ENCODE measurements at places on chromosomes 5 and 9. TPM values are rescaled to one million over a fixed set of nuclear protein-coding genes. Genes with fewer than 3 reads are reported as not detected.

- peaks cover 8% of the 10 kb centered on the region for H3K4me1 ChIP-seq
- no peak for DNase-seq
- no peaks in the 10 kb centered on the region for H3K36me3 ChIP-seq
- H3K4me3 ChIP-seq: no peak overlapping the region
Observed at GRCh38 chr9:112858625-112859147, 32.0 kb downstream of the SLC46A2 start.

GRCh38 chr9:26786564-26786963 lies 106.0 kb downstream of the CAAP1 start:
- no peak overlapping the region for H3K4me3 ChIP-seq
- H3K27me3 ChIP-seq: peaks cover 4% of the 10 kb centered on the region
- H3K27ac ChIP-seq: no peak overlapping the region
- no peaks in the 10 kb centered on the region for H3K36me3 ChIP-seq
- DNase-seq: no peak

- no peak overlapping the region for H3K4me3 ChIP-seq
- H3K36me3 ChIP-seq: no peaks in the 10 kb centered on the region
- H3K27me3 ChIP-seq: no peaks in the 10 kb centered on the region
- H3K4me1 ChIP-seq: no peaks in the 10 kb centered on the region
- no peak for DNase-seq
Observed at GRCh38 chr9:121767171-121767769, 115.8 kb downstream of the DAB2IP start.

DNA sequence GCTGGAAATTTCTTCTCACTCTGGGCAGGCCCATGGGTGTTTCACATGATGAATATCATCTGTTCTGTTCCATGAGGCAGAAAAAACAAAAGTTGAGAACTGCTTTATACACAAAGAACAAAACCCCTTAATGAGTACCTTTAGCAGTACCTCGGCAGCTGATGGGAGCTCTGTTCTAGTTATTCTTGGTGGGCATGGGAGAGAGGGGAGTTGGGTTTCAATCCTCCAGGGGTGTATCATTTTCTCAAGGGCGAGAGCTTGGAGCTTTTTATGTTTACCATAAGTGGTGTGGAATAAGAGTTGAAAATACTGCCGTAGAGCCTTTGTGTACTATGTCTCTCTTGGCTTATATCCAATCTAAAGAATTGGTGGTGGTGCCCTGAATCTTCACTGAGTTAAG lies 103.3 kb upstream of the ZNF608 start:
- H3K27me3 ChIP-seq: no peaks in the 10 kb centered on the region
- H3K27ac ChIP-seq: no peak overlapping the region
- H3K4me3 ChIP-seq: no peak overlapping the region
- no peaks in the 10 kb centered on the region for H3K36me3 ChIP-seq
- DNase-seq: no peak

DNA sequence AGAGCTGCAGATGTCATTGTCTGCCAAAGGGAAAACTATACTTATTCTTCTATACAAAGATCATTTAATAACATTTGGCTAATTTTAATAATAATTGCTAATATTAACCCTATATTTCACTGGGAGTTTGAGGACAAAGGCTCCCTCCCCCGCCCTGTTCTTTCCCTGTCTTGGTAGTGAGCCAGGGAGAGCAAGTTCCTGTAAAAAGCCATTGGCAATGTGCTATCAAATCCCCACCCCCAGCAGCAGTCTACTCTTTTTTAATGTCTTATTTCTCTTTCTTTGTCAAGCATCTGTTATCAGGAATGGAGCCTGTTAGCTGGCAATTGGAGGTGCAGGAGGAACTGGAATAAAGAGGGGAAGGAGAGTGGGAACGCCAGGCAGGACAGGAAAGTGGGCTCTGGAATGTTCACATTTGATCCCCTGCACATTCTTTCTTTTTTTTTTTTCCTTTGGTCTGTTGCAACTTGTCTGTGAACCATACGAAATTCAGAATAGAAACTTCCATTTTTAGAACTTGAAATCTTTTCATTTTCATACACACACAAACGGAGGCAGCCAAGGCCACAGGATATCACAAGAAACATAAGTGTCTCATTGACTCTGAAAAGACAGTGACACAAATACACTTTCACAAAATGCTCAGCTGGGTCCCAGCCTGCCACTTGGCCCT lies 664.8 kb upstream of the ZNF608 start:
- peaks cover 23% of the 10 kb centered on the region for H3K4me1 ChIP-seq
- no peak for DNase-seq
- H3K36me3 ChIP-seq: no peaks in the 10 kb centered on the region
- H3K27ac ChIP-seq: no peak overlapping the region
- H3K27me3 ChIP-seq: peaks cover 2% of the 10 kb centered on the region

GRCh38 chr5:170286386-170286925 lies 11.1 kb downstream of the LCP2 start:
- no peak for DNase-seq
- peaks cover 99% of the 10 kb centered on the region for H3K4me1 ChIP-seq
- H3K36me3 ChIP-seq: peaks cover 93% of the 10 kb centered on the region
- H3K27ac ChIP-seq: peak overlapping the region; percentile 68

DNA sequence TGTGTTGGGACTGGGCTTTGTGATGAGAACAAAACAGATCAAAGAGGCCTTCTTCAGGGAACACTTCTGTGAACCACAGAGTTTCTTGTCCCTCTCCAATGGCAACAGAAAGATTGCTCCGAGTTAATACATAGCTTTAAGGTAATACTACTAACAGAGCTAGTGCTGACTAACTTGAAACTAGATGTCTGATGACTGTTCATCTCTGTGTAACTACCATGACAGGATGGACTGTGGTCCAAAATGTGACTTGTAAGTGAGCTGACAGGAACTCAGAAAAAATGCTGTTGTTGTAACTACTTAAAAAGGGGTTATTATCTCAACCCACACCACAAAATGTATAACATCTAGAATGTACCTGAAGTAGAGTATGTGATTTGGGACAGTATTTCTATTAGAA lies 630.2 kb upstream of the DMAC1 start:
- H3K27ac ChIP-seq: no peak overlapping the region
- no peaks in the 10 kb centered on the region for H3K27me3 ChIP-seq
- peaks cover 30% of the 10 kb centered on the region for H3K4me1 ChIP-seq
- H3K36me3 ChIP-seq: no peaks in the 10 kb centered on the region

- DNase-seq: no peak
- H3K4me1 ChIP-seq: peaks cover 4% of the 10 kb centered on the region
- no peak overlapping the region for H3K4me3 ChIP-seq
- H3K36me3 ChIP-seq: peaks cover 37% of the 10 kb centered on the region
- no peak overlapping the region for H3K27ac ChIP-seq
Observed at GRCh38 chr9:122883125-122883524, 22.0 kb downstream of the RC3H2 start.

DNA sequence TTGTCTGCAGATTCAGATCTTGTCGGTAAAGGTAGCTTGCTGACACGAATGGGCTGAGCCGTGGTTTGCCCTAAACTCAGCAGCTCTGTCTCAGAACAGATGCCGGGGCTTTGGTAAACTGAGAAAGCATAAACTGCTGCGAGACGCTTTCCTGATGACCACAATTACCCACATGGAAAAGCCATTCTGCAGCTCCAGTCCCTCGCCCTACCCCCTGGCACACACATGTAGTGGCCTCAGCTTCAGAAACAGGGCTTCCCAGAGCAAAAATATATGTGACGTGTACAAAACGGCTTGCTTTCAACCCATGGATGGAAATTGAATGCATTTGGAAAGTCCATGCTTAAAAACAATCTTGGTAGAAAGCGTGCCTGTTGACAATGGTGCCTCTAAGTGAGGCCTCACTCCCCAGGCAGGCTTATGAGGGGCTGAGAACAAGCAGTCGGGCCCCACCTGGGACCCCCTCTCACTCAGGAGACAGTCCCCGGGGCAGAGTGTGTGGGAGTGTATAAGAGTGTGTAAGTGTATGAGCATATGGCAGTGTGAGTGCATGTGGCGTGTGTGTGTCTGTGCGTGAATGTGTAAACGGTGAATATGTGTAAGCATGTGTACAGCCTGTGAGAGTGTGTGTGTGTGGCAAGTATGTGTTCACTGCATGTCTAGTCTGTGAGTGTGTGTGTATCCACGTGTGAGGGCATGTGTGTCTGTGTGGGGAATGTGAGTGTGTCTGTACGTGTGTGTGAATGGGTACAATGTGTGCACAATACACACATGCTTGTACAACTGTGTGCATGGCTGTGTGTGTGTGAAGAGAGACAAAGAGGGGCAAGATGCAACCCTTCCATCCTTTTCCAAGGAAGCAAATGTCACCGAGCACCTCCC lies 88.2 kb upstream of the SMIM23 start:
- H3K27ac ChIP-seq: no peak overlapping the region
- no peak for DNase-seq
- H3K4me1 ChIP-seq: no peaks in the 10 kb centered on the region

DNA sequence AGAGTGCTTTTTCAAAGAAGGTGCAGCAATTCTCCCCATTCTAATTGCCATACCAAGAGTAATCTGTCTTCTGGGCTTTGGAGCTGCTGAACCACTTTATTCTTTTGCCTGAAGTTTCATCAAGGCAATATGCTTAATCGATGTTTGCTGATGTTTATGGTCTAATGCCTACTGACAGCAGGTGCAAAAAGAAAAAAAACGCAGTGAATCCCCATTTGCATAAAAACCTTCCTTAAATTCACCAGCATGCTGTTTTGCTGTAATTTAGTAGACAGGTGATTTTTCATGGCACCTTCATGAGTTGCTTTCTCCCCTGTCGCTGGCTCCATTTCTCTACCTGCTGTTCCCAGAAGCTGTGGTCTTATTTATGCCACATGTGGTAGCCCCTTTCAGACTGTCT lies 83.1 kb upstream of the MAST4 start:
- peaks cover 6% of the 10 kb centered on the region for H3K4me1 ChIP-seq
- no peak for DNase-seq
- H3K27ac ChIP-seq: no peak overlapping the region
- no peak overlapping the region for H3K4me3 ChIP-seq

GRCh38 chr9:89664010-89664409 lies 59.2 kb downstream of the GADD45G start:
- no peaks in the 10 kb centered on the region for H3K27me3 ChIP-seq
- no peak overlapping the region for H3K27ac ChIP-seq
- H3K4me1 ChIP-seq: peaks cover 3% of the 10 kb centered on the region
- no peak overlapping the region for H3K4me3 ChIP-seq
- DNase-seq: no peak
- H3K36me3 ChIP-seq: no peaks in the 10 kb centered on the region

DNA sequence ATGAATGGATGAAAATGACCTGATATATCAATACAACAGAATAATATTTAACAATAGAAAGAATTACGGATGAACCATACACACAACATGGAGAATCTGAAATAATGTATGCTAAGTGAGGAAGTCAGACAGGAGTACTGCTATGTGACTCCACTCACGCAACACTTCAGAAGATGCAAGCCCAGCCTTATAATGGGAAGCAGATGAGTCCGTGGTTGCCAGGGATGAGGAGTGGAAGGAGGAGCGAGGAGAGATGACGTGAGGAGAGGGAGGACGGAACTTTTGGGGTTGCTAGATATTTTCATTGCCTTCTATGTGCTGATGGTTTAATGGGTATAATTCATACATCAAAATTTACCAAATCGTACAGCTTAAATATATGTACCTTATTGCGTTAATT lies 55.4 kb upstream of the ERCC6L2 start:
- no peaks in the 10 kb centered on the region for H3K27me3 ChIP-seq
- H3K36me3 ChIP-seq: no peaks in the 10 kb centered on the region
- DNase-seq: no peak
- H3K4me3 ChIP-seq: no peak overlapping the region
- H3K27ac ChIP-seq: no peak overlapping the region

DNA sequence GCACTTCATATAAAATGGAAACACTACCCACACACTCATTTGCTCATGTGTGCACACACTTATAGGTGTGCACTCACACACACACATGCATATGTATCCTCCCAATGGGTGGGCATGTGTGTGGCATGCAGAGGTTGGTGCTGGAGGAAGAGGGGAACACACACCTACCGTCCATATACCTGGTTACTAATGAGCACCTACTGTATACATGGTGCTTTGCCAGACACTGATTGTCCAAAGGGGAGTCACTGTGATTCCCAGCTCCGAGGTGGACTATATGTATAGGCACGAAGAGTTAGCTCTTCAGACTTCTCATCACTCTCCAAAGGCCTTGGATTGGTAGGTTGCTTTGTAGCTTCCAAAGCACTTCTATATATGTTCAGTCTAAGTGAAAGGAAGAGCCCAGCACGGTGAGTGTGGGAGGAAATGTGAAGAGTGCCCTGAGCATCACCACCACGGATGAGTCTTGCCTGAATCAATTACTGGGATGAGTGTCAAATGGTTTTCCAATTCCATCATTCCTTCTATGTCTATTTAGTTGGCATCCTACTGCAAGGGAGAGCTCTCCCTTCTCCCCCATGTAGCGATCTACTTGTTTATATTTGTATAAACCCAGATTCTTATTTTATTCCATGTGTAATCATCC lies 12.6 kb upstream of the ERGIC1 start:
- H3K4me3 ChIP-seq: no peak overlapping the region
- H3K27ac ChIP-seq: no peak overlapping the region
- DNase-seq: no peak
- H3K36me3 ChIP-seq: peaks cover 6% of the 10 kb centered on the region

GRCh38 chr5:157913575-157913974 lies 54.6 kb upstream of the CLINT1 start:
- H3K36me3 ChIP-seq: no peaks in the 10 kb centered on the region
- no peak overlapping the region for H3K27ac ChIP-seq
- no peak overlapping the region for H3K4me3 ChIP-seq
- no peaks in the 10 kb centered on the region for H3K27me3 ChIP-seq

GRCh38 chr9:136858844-136859757 lies 7.0 kb downstream of the MAMDC4 start:
- no peak overlapping the region for H3K4me3 ChIP-seq
- H3K4me1 ChIP-seq: peaks cover 2% of the 10 kb centered on the region
- no peak for DNase-seq
- H3K27ac ChIP-seq: no peak overlapping the region
- peaks cover 12% of the 10 kb centered on the region for H3K36me3 ChIP-seq

DNA sequence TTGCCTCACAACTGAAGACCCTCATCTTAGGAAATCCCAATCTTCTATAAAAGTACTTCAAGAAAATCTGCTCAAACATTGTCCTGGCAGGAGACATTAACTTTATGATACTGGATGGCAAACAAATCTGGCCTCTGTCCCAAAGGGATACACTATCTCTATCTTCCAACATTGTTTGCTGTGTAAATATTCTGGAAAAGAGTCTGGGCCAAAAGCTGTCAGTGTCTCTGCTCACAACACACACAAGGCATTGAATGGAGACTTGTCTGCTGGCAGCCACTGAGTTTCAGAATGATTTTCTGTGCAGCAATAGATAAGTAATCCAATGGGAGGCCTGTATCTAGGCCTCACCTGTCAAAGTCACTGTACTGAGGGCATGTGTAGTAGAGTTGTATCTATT lies 471.1 kb downstream of the DMAC1 start:
- no peaks in the 10 kb centered on the region for H3K4me1 ChIP-seq
- peaks cover 2% of the 10 kb centered on the region for H3K27me3 ChIP-seq
- no peak overlapping the region for H3K27ac ChIP-seq
- H3K36me3 ChIP-seq: no peaks in the 10 kb centered on the region

- H3K27me3 ChIP-seq: peaks cover 38% of the 10 kb centered on the region
- H3K4me3 ChIP-seq: no peak overlapping the region
- H3K4me1 ChIP-seq: peaks cover 11% of the 10 kb centered on the region
- DNase-seq: no peak
Observed at GRCh38 chr9:121651008-121651294, 483 bp upstream of the DAB2IP start.

- H3K27ac ChIP-seq: no peak overlapping the region
- peaks cover 10% of the 10 kb centered on the region for H3K36me3 ChIP-seq
- H3K4me3 ChIP-seq: no peak overlapping the region
- H3K4me1 ChIP-seq: no peaks in the 10 kb centered on the region
- no peaks in the 10 kb centered on the region for H3K27me3 ChIP-seq
Observed at GRCh38 chr5:137621861-137622823, 113.7 kb downstream of the KLHL3 start.

Gene C5orf58
- not detected for total RNA-seq

Gene SHISAL2B
- not detected for total RNA-seq

Gene DOCK2
- total RNA-seq: 198 TPM

Gene LCN15
- total RNA-seq: not detected

Gene MUSK
- not detected for total RNA-seq

Gene ELOVL7
- total RNA-seq: 0.69 TPM
